Activated naive CD4-positive, alpha-beta T cell treated with Interleukin-2 at 50 U/mL for 16 hours (primary cell): ENCODE measurements at places on chromosomes 5 and 9.
A peak's percentile ranks its signal among the peaks of the same experiment; 100 is the strongest.

GRCh38 chr5:81748556-81748955 is 2.3 kb downstream of the SSBP2 start:
- no peak for DNase-seq

- DNase-seq: peak; percentile 32
Measured at GRCh38 chr9:129174724-129175514, 3.1 kb downstream of the IER5L start.

GRCh38 chr5:144032375-144032774 is 138.1 kb downstream of the YIPF5 start:
- DNase-seq: no peak

- no peak for DNase-seq
Measured at GRCh38 chr9:110975969-110976368, 62.3 kb downstream of the LPAR1 start.

GRCh38 chr5:201672-202071 is 10.4 kb downstream of the LRRC14B start:
- no peak for DNase-seq

DNA sequence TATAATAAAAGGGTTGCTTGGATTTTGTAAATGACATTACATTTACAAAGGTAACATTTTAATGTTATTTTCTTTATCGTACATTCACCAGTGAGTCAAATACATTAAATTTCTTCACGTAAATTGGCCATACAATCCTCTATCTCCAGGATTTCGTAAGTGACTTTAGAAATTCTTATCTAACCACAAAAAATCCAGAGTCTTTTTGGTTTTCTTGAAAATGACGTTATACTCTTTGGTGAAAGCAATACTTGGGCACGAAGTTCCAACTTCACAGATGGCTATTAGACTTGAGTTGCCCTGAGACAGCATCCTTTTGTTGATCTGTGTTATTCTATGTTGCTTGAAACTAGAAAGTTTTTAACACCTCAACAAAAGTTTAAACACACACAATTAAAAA is 87.4 kb upstream of the CDH10 start:
- no peak for DNase-seq

DNA sequence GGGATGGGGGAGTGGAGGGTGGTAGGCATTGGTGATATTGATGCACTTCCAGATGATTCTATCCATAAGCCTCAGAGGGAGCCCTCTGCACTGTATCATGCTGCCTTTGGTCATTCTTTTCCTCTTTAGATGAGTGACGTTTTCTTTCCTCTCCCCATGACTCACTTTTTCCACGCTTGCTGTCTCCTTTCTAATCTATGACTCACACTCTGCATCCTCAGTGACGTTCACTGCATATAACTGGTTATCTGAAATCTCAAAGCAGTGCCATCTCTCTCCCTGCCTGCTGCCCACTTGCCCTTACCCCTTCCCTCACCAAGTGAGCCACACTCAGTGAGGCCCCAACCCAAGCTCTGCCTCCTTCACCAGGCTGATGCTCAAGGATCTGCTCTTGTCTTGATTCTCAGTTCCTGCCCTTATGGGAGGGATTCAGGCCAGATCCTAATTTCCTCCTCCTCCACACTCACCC is 31.6 kb downstream of the PTGS1 start:
- no peak for DNase-seq
